CD4-positive, alpha-beta T cell treated with Interleukin-2 at 100 ng/mL for 4 hours (primary cell): ENCODE measurements at places on chromosomes 5 and 9.

- no peak for DNase-seq
Observed at GRCh38 chr5:57750891-57751290, 268.3 kb upstream of the ACTBL2 start.

DNA sequence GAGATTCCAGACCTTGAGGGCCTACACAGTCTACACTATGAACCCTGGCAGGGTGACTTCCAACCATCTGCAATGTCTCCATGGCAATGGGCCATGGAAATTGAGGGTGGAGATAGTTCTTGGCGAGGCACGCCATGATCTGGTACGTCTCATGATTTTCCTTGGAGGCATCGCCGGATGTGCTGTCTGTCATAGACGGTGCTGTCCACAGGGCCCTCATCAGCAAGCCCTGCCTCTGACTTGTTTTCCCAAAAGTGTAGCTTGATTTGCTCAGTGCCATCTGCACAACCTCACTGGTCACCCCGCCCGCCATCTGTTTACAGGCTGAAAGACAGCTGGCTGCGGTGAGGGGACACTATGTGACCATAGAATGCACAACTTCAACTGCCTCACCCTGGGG is 73.5 kb downstream of the BOD1 start:
- no peak for DNase-seq

DNA sequence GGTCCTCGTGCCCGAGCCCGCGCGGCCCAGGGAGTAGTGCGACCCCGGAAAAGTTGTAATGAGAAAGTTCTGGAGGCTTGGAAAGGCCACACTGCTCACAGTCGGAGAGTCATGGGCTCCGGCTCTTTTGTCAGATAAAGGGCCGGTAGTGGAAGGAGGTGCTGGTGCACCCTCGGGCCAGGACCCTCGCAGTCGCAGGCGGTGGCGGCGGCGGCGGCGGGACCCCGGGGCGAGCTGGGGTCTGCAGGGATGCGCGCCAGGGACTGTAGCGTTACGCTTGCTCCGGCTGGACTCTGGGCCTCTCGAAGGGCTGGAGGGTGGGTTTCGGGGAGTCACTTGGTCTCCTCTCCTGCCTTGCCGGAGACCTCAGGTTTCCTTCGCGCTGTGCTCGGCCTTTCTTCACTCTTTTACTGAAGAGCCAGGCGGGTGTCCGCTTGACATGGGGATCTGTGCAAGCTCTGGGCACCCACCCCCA is 1.5 kb downstream of the RORB start:
- DNase-seq: no peak

GRCh38 chr9:89821081-89821480 is 216.3 kb downstream of the GADD45G start:
- no peak for DNase-seq

DNA sequence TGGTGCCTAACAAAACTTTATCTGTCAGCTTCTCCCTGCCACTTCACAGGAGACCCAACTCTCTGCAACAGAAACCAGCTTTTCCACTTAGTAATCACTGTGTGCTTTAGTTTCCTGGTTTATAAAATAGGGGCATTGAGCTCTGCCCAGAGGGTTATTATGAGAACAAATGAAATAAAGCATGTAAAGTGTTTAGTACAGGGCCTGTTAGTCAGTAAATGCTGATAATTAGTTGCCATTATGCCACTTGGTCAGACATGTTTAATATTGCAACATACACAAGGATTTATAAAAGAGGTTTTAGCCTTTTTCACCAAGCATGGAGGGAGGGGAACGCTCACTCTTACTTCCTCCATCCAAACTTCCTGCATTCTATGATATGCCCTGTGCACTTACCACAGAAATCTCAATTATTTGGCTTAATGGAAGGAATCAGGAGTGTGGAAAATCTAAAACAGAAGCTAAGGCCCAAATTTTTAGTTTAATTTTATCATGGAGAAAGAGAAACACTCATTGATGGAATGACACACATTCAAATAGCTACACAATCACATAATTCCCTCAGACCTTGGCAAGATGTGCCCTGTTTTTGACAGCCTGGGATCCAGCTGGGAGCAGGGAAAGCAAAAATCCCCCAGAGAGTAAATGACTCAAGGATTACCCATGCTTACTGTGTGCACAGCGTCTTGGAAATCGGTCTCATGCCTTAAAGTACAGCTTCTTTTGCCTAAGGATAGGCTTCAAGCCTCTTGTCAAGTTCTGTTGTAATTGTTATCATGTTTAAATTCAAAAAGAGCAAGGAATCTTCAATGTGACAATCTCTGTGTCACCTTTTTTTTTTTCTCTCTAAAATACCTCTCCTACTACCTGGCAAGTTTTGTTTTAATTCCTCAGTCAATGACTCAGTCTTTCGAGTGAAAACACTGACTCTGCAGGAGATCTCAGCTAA is 34.0 kb downstream of the ZNF474 start:
- no peak for DNase-seq

GRCh38 chr5:154220625-154221024 is 30.1 kb downstream of the GALNT10 start:
- DNase-seq: no peak

GRCh38 chr5:149870232-149870631 is 74.4 kb downstream of the PDE6A start:
- DNase-seq: no peak

DNA sequence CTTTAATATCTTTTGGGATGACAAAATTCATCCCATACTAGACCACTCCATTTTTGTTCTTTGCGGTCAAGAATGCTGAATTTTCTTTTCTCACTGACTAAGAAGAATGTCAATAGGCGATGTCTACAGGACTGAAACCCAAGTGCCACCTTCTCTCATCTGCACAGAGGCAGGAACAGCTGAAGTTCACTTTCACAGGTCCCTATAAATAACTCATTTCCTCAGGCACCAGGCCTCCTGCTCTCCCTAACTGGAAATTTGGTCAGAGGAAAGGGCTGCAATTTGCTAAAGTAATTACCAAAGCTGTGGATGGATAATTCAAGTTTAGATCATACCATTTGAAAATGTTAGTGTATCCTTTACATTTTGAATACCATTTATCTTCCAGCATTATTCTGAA is 142.9 kb downstream of the DIRAS2 start:
- no peak for DNase-seq

DNA sequence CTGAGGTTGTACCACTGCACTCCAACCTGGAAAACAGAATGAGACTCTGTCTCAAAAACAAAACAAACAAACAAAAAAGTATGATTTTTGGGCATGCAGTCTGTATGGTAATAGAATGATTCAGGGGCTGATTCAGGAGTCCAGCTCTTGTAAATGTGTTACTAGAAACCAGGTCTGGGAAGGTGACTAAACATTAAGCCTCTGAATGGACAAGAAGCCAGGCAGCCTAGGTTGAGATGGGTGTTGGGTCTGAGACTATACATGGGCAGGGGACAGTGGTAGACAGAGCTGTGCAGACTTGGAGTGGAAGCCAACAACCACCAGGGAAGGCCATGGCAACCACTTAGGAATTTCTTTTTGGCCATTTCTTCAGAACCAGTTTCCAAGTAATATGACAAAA is 64.9 kb upstream of the TLE1 start:
- no peak for DNase-seq
